ENCODE measurements at places on chromosomes 7 and 10.

DNA sequence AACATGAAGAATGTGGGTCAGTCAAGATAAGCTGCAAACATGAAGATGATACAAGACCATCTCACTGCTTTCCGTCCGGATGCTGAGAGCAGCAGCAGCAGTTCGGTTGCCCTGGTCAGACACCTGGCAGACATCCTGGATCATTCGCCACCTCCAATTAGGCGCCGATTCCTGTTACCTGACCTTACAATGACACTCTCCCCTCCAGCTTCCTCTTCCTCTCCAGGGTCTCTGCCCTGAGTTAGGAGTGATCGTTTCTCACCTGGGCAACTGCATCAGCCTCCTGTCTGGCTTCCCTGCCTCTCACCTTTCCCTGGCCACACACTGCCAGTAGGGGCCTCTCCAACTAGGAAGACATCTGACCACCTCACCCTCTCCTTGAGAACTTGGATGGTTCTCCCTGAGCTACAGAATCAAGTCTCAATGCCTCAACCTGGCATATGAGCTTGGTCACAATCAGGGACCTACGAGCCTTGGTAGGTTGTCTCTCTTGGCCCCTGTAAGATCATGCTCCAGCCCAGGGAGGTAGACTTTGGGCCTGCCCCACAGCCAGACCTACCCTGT is 31.4 kb upstream of the ENO4 start:
- DNase-seq, result no peak

- DNase-seq, result no peak
Measured at GRCh38 chr7:115066050-115066449, 144.2 kb downstream of the MDFIC start.

DNA sequence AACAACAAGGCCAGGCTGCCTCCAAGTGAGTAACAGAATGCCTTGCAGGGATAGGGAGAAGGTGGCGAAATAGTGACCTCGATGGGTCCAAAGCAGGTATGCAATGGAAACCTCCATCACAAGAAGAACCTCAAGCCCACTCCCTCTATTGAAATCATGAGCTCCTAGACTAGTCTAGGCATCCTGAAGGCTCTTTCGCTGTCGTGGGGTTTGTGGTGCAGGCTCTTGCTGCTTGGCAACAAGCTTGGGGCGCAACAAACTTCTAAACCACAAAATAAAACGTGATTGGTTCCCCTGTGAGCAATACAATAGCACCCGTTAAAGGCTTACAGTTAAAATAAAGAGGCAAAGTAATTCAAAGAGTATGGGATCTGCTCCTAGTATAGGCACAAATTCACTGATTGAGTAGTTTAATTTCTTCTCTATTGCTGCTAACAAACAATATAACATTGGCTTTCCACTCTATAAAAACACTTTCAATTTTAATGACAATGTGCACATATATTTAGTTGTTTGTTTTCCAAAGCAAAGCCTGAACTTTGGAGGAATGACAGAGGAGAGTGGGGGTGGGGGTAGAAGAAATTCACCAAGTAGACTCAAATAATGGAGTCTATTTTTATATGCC is 64.1 kb downstream of the C10orf67 start:
- DNase-seq, result no peak

DNA sequence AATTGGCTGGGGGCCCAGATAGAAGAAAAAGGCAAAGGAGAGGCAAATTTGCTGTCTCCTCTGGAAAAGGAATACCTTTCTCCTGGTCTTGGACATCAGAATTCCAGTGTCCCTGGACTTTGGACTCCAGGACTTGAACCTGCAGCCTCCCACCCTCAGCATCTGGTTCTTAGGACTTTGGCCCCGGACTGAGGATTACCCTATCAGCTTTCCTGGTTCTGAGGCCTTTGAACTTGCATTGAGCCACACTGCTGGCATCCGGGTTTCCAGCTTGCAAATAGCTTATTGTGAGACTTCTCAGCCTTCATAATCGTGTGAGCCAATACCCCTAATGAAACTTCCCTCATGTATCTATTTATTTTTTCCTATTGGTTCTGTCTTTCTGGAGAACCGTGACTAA is 68.3 kb downstream of the DNAH11 start:
- DNase-seq, result no peak

GRCh38 chr10:109740436-109740835 is 182.9 kb downstream of the XPNPEP1 start:
- no peak for DNase-seq

DNA sequence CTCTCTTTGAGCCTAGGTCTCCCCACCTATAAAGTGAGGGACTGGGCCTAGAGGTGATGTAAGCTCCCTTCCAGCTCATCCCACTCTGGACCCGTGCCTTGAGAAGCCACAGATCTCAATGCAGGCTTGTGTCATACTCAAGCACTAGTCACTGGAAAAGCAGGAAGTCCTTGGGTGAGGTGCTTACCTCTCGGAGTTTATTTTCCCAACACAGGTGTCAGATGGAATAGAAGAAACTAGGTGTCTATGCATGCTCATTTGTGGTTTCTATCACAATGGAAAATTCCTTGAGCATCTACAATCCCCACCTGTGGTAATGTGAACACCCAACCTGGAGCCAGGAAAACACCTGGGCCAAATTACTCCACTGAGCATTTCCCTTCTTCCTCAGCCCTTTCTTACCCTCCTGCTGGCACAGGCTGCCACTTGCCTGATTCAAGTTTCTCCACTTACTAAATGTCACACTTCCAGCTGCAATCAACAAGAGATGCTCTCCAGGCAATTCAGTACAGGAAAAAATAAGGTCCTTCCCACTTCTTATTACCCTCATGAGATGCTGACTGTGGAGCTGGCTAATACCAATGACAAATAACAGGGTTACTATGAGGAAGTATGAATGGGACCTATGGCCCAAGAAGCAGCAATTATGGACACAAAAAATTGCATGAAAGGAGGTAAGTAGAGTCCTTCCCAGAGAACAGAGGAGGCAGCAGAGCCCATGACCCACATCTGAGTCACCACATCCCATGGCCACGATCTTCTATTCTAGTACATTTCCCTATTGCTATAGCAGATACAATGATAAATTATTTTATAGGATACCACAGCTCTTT is 13.1 kb downstream of the LSM5 start:
- DNase-seq, result peak; percentile 65
